ENCODE measurements at places on chromosomes 2 and 18.

GRCh38 chr18:7273301-7273921, 42.5 kb downstream of the LRRC30 start:
- peak; percentile 84 for DNase-seq

DNA sequence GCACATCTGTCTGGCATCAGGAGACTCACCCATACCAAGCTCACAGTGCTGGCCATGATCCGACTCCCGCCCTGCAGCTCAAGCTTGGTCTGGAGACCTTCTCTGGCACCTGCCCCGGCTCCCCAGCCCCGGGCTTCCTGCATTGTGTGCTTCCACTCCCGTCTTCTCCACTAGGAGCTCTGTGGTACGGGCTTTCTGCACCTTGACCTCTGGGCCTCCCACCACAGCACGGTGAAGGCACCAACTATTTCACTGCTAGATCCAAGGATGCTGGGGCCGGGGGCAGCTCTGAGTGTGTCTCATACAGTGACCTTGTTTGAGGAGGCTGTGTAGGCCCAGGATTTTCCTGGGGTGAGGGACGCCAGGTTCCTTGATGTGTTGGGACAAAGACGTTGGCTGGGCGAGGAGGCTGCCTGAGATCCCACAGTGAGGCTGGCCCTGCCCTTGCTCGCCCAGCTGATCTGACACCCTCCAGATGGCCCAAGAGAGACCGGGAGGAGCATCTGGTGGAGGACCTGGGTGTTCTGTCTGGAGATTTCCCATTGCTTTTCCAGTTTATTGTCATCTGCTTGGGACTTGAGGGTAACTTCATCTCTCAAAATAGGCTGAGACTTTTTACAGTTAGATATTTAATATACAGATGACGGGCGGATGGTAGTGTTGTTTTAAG, 64.0 kb downstream of the HPCAL1 start:
- DNase-seq = no peak

GRCh38 chr18:2400701-2401196, 170.6 kb downstream of the METTL4 start:
- peak; percentile 42 for DNase-seq

- no peak for DNase-seq
Measured at GRCh38 chr2:99595373-99595772, 105.6 kb upstream of the REV1 start.

DNA sequence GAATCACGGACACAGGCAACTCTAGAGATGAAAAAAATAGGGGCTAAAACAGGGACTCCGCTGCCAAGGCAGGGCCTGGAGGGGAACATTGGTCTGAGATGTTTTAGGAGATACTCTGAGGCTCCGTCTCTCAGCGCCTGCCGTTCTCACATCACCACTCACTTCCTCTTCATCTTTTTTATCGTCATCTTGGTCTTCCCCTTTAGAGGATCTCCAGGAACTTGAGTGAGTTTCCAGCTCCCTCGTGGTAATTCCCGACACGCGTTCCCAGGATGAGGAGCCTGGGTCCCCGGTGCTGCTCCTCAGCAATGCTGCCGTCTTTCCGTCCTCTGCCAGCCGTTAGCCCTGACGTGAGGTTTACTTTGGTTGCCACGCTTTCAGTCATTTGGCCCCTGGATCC, 16.1 kb downstream of the MLPH start:
- no peak for DNase-seq

DNA sequence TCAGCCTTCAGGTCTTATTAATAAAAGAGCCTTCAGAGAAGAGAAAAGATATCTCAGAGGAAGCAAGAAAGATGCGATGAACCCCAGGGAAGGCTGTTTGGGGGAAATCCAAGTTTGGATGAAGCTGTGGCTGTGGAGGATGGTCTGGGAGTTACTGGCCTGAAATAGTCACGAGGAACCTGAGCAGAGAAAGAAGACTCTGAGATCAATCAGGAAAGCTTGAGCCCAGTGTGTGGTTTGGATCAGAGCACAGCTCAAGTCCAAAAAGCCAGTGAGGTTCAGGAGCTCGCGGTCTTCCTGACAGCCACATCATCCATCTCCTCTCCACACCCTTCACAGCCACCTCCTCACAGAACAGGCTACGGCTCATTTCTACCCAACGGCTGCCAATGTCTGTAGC, 87.4 kb upstream of the SERPINE2 start:
- no peak for DNase-seq

- no peak for DNase-seq
Measured at GRCh38 chr2:139480161-139480650, 700.0 kb upstream of the NXPH2 start.

GRCh38 chr2:65708086-65708485, 275.7 kb upstream of the SPRED2 start:
- no peak for DNase-seq

- DNase-seq = no peak
Measured at GRCh38 chr2:39416140-39416539, 20.9 kb downstream of the MAP4K3 start.

GRCh38 chr2:173669888-173670287, 295.3 kb downstream of the SP3 start:
- DNase-seq = no peak

- DNase-seq = no peak
Measured at GRCh38 chr2:145593280-145593679, 1073.4 kb upstream of the ZEB2 start.

DNA sequence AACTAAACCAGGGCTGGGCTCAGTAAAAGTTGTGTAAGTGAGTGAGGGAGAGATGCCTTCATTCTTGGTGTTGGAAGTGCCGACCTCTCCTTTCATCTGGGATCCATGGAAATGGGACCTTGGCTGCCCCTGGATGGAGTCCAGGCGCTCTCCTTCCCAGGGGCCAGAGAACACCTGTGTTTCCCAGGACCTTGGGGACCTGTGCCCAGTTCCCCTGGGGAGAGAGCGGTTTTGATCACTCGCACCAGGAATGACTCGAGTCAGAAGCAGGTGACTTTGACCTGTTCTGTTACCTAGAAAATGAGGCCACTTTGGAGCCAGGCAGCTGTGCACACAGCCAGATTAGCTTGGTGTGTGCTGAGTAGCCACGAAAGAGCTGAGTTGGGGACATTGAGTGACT, 97.3 kb downstream of the SH3BP4 start:
- no peak for DNase-seq

- no peak for DNase-seq
Measured at GRCh38 chr2:112185131-112185530, 46.9 kb downstream of the FBLN7 start.

- no peak for DNase-seq
Measured at GRCh38 chr2:28428486-28428885, 35.8 kb downstream of the FOSL2 start.

DNA sequence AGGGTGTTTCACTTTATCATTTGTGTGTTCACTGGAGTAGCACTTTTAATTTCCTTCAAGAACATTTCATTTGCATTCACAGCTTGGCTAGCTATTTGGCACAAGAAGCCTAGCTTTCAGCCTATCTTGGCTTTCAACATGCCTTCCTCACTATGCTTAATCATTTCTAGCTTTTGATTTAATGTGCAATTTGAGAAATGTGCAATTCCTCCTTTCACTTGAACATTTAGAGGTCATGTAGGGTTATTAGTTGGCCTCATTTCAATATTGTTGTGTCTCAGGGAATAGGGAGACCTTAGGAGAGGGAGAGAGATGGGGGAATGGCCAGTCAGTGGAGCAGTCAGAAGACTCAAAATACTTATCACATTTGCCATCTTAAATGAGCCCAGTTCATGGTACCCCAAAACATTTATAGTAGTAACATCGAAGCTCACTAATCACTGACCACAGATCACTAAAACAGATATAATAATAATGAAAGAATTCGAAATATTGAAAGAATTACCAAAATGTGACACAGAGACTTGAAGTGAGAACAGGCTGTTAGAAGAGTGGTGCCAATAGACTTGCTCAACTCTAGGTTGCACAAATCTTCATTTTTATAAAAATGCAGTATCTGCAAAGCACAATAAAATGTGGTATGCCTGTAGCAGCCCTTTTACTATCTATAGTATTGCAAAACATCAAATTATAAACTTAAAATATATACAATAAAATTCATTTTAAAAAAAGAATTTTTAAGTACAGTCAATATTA, 561.2 kb downstream of the METTL4 start:
- no peak for DNase-seq

- no peak for DNase-seq
Measured at GRCh38 chr2:72937356-72937669, 20.0 kb downstream of the EMX1 start.

- DNase-seq = no peak
Measured at GRCh38 chr2:172091761-172092566, 6.7 kb downstream of the DLX1 start.

DNA sequence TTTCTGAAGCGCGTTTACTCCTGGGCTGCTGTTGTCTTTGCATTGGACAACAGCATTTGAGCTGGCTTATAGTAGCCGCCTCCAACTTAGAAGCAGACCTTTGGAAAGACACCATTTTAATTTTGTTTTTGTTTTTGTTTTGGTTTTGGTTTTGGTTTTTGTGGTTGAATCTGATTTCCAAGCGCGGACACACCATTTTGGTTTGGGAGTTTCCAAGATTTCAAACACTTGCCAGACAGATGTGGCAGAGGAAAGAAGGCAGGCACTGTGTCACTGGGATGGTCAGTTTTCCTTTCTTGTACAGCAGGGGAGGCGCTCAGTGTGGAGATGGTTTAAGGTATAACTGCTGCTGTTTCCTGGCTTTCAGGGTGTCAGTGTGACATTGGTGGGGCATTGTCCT, 126.8 kb downstream of the LAMA3 start:
- DNase-seq = no peak

DNA sequence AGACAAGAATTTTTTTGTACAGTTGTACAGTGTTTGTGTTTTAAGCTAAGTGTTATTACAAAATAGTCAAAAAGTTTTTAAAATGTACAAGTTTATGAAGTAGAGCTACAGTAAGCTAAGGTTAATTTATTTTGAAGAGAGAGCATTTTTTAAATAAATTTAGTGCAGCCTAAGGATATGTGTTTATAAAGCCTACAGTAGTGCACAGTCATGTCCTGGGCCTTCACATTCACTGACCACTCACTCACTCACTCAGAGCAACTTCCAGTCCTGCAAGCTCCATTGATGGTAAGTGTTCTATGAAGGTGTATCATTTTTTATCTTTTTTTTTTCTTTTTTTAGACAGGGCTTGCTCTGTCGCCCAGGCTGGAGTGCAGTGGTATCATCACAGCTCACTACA, 44.2 kb downstream of the SFXN5 start:
- no peak for DNase-seq

DNA sequence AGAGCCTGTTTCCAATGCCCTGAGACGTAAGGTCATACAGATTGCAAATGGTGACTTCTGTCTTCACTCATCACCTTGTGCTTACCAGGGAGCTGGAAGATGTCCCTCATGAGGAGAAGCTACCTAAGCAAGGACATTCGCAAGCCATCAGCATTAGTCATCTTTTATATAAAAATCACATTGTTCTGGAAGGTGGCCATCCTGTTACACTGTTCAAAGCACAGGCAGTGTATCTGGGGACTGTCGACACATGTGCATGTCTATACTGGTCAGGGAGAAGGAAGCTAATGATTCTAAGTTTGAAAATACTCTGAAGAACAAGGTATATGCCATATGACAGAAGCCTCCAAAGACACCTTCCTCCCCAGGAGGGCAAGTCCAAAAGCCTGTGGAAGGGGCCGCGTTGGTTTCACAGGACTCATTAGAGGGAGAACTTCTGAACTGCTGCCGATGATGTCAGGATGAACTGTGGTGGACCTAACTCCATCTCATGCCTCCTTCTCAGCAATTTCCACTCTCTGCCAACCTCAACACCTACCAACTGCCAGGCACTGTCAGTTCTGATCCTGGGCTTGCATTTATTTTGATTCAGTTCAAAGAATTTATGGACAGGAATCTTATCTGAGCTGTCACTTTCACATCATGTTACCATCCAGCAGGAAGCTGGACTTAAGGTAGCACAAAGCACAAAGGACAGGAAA, 39.4 kb downstream of the DNER start:
- DNase-seq = no peak

- DNase-seq = no peak
Measured at GRCh38 chr2:173823543-173823939, 141.6 kb downstream of the SP3 start.

DNA sequence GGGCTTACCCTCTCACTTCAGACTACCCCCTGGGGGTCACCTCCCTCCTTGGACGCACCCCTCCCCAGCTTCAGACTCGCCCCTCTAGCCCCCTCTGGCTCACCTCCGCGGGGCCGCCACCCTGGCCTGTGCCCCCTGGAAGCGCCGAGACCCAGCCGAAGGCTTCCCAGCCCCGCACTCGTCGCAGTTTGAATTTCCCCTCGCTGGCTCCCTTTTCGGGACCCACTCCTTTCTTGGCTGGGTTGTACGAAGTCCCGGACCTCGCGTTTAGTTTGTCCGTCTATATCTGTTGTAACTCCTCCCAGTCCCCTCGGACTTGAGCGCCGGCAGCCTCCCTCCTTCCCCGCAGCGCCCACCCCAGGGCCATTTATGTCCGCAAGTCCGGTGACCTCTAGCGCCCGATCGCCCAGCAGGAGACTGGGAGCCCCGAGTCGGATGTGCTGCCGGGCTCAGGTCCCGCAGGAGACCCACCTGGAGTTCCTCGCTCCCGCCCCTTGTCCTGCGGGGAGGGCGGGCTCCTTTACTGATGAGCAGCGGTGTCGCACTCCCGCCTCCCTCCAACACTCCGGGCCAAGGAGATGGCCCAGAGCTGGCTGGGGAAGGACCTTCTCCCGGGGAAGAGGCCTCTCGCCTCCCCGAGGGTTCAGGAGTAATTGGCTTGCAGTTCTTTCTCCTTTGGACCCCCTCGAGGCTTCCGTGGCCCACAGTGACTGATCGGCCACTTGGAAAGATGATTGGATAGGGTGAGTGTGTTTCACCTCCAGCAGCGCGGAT, 692 bp upstream of the RAX start:
- no peak for DNase-seq

- DNase-seq = no peak
Measured at GRCh38 chr18:41569867-41570266, 385.2 kb upstream of the PIK3C3 start.

DNA sequence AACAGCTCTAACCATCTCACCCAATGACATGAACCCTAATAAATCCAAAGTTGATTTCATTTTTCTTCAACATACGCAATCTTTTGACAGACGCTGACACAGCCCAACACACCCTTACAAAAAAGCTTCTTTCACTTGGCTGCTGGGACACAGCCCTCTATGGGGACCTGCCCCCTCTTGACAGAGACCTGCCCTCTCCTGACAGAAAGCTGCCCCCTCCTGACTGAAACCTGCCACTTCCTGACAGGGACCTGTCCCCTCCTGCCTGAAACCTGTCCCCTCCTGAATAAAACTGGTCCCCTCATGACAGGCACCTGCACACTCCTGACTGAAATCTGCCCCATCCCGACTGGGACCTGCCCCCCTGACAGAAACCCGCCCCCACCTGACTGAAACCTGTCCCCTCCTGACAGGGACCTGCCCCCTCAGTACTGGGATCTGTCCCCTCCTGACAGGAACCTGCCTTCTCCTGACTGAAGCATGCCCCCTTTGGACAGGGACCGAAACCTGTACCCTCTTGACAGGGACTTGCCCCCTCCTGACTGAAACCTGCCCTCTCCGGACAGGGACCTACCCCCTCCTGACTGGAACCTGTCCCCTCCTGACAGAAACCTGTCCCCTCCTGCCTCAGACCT, 87.9 kb downstream of the PXDN start:
- no peak for DNase-seq

GRCh38 chr2:39696101-39696553, 30.4 kb downstream of the TMEM178A start:
- no peak for DNase-seq
